ENCODE measurements at places on chromosomes 5 and 9.

DNA sequence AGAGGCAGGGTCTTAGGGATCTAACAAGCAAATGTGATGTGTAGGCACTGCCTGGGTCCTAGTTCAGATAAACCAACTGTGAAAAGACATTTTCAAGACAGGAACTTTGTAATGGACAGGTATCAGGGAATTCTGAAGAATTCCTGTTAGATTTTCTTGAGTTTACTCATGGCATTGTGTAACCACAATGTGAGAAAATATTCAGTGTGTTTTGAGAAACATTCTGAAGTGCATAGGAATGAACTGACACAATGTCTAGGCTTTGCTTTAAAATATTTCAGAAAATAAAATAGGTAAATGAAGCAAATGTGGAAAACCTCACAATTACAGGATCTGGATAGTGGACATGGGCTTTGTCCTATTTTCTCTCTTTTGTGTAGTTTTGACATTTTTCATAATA is 15.2 kb upstream of the AFAP1L1 start:
- no peak for DNase-seq

GRCh38 chr5:57817924-57818323 is 335.3 kb upstream of the ACTBL2 start:
- DNase-seq = no peak

DNA sequence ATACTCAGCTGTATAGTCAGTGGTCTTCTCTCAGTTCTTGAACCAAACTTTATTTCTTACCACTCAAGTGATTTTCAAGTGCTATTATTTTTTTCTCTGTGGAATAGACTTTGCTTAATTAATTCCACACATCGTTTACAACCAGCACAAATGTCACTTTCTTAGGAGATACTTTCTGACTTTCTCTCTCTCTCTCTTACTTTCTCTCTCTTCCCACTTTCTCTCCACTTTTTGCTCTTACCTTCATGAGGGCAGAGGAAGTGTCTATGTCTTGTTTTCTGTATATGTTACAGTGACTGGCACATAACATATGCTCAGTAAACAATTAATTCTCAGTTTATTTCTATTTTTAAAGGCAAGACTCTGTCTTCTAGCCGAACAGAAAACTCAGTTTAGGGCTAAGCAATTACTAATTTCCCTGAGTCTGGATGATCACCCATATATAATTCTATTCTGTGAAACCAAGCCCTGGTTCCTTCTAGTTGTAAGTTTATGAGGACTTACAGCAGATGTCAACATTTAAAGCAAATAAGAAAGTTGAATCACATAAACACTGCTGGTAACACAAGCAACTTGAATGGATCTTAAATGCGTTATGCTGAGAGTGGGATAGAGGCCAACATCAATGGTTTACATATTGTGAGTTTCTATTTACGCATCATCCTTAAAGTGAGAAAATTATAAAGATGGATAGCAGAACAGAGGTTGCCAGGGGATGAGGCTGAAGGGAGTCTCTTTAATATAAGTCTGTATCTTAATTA is 791.4 kb downstream of the MTRR start:
- DNase-seq = no peak

DNA sequence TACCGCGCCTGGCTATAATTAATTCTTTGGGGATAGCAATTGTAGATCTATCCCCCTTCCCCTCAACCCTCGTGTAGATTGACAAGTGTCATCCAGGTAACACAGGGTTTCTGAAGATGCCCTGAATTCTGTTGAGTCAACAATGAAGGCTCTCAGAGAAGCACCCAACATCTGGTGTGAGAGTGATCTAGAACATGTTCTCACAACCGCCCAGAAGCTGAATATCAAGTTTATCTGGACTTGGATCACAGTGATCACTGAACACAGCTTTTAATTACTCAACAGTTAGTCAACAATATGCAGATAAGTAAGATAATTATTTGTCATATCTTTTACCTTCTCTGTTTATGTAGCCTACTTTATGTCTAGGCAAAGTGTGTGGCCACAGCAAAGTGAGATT is 204.2 kb upstream of the RGMB start:
- DNase-seq = no peak

DNA sequence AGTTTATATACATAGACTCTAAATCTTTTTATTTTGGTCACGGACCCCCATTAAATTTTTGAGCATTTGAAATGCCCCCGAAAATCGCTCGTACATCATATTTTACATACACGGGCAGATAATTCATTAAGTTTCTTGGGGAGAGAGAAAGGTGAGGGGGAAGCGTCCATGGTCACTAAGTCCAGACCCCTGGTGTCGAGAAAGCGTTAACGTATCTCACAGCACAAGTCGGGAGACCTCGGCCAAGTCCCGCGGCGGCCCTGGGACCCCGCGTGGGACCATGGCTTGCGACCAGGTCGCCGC is 794 bp downstream of the PTBP3 start:
- DNase-seq = no peak

DNA sequence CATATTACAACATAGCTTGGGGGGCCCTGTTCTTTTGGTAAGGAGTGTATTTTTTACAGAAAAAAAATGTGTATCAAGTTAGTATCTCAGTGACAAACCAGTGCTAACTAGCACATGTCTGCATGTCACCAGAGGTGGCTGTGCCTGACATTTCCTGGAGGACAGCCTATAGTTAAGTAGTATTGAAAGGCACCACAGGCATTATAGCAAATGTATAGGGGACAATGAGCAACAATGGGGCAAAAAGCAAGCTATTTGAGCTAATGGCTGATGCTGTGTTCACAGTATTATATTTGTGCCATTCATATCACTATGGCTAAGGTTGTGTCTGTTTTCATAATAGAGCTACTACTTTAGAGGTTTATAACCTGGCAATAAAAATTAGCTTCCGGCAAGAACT is 1644.0 kb downstream of the MAT2B start:
- no peak for DNase-seq

DNA sequence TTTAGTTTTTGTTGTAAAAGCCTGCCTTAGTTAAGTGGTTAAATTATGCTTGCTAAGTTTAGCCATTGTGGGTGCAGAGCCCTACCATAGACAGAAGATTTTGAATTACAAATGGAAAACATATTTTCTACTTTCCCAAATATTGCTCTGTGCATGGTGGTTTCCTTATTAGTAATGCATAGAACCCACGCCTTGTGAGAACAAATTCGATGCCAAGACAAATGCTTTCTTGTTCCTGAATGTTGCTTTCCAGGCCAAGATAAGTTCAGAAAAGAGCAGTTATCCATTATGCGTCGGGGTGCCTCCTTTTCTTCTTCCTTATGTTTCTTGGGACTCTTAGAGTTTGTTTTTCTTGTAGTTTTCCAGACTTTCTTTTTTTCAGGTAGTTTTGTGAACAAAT is 31.0 kb upstream of the GARNL3 start:
- DNase-seq = no peak

GRCh38 chr5:179731791-179732411 is 721 bp upstream of the MAML1 start:
- DNase-seq = peak; percentile 45

GRCh38 chr5:102663749-102664530 is 91.2 kb upstream of the PAM start:
- no peak for DNase-seq

DNA sequence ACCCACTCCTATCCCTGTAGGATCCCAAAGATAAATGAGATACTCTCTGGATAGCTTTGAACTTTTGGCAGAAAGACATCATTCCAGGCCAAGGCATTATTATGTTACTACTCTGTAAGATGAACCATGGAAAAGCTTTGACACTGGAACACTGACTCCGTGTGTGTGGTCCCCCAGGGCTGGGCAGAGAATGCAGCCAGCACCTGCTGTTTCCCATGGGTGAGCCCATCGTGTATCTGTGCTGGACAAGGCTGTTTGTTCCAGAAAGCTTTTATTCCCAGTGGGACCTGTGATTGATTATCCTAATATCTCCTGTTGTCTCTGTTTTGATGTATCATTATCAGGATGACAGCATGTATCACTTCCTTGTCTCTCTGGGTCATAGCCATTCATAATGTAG is 254.9 kb downstream of the SAXO1 start:
- DNase-seq = no peak

DNA sequence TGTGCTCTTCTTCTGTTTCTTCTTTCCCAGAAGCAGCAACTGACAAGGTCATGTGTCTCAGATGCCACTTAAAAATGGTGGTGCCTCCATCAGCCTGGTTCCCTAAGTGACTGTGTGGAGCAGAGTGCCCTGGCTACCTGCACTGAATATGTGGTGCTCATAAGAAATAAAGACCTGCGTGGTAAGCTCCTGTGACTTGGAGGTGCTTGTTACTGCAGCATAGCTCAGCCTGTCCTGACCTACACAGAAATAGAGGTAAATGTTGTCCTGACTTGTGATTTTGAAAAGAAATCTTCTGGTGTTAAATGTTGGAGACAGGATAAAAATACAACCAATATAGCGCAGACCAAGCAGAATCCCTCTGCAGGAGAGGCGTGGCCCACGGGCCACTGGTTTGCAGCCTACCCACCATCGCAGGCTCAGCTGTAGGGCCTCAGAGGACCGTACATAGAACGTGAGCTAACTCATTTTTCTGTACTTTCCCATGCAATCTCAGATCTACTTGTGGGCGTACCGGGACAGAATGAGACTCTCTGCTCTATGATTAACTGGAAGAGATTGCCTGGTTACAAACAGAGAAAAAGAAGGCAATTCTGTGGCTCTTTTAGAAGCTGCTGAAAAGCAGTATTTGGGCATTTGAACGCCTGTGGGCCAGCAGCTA is 79.4 kb upstream of the UNC5A start:
- no peak for DNase-seq

DNA sequence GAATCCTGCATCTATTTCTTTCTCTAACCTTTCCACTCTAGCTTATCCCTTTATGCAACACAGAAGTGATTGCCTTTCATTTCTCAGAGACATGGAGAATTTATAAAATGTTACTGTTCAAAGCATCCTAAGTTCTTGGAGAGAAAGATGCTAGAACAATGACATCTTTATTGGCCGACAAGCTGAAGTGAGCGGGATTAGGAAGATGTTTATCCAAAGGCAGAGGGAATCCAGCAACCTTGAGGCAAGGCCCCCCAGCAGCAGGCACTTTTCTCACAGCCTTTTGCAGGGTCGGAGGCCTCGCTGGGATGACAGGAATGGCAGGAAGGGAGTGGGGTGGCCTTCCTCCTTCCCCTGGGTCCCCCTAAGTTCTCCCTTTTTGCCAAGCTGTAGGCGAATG is 204.8 kb downstream of the GAPVD1 start:
- no peak for DNase-seq

DNA sequence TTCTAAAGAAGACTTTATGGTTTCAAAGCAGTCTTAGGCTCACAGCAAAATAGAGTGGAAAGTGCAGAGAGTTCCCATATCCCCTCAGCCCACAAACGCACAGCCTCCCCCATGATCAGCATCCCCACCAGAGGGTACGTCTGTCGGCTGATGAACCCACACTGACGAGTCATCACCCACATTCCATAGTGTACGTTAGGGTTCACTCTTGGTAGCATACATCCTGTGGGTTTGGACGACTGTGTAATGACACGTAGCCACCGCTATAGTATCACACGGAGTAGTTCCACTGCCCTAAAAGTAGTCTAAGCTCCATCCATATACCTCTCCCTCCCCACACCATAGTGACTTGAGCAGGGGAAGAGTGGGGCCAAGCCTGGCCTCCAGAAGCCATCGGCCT is 135.7 kb upstream of the PHYKPL start:
- DNase-seq = no peak

DNA sequence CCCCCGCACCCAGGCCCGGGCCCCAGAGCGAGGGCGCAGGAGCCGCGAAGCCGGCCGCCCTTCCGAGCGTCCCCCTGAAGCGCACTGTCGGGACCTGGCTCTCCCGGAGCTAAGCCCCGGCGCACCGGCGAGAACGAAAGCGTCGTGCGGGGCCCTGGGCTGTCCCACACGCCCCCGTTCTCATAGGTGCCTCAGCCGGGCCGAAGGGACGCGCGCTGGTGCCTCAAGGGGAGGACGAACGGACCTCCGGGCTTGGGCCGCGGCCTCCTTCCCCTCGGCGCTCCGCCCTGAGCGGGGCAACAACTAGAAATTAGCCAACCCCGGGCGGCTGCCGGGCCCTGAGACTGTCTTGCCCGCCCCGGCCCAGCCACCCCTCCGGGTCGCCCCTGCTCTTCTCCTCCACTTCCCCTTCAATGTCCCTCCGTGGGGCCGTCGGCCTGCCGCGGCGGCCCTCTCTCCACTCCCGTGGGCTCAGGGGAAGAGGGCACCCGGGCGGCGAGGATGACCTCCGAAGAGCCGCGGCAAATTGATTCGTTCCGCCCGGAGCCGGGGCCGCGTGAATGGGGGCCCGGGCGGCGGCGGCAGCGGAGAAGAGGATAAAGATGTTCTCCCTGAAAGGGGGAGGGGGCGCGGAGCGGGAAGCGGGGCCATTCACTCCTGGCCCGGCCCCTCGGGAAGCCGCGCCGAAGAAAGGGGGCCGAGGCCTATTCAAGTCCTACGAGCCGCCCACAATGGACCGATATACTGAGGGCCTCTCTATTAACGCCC is 3.5 kb upstream of the PRDM12 start:
- DNase-seq = no peak

DNA sequence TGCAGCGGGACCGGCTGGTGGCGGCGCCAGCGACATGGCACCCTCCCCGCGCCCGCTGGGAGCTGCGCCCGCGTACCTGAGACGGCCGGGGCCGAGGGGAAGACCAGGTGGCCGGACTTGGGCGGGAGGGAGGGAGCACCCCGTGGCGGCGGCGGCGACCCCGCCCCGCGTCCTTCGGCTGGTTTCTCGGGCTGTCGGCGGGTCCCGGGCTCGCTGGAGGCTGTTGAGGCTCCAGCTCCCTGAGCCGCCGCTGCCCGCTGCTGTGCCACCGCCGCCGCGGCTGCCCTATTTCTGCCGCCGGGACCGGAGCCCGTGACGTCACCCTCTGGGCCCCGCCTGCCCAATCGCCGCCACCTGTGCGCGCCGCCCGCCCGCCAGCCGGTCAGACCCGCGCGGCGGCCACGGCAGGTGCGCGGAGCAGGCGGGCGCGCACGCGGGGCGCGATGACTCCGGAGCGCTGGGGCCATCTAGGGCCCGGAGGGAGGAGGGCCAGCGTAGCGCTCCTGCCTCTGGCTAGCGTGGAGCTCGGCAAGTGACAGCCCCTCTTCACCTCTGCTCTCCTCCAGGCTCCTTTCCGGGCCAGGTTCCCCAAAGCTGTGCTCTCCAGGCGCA is at the start of gene FSTL4:
Gene FSTL4, minus strand, starts transcription at position 293 of the 612 bp plus-strand sequence.
- DNase-seq = no peak

- no peak for DNase-seq
These were observed 90.6 kb upstream of the SLC25A48 start for GRCh38 chr5:135743705-135744411.

DNA sequence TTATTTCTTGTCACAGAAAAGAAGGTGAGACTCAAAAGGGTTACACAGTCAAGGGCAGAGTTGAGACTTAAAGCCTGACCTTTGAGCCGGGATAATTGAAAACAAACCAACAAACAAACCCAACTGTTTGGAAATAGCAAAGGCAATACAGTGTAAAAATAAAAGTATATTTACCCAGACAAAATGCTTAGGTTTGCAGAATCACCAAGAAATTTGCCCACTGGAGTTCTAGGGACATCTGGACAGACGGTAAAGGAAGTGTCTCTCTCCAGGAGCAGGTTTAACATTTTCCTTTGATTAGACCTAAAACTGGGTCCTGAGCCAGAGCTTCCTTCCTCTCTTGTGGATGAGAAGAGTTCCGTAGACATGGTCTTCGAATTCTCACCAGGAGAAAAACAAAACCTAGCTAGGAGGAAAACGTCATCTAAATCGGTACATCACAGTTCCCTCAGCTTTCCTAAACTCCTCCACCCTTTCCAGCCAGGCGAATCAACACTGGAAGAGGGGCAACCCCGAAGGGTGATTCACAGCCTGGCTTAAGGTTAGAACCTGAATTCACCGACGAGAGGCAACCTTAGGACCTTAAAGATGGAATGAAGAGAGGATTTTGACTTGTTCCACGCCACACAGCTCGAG is 673 bp downstream of the CDC25C start:
- no peak for DNase-seq
